ENCODE measurements at places on chromosomes 2 and 18. TPM values are rescaled to one million over a fixed set of nuclear protein-coding genes. Genes with fewer than 3 reads are reported as not detected.

- no peak overlapping the region for H3K27ac ChIP-seq
- no peak overlapping the region for H3K4me3 ChIP-seq
- no peaks in the 10 kb centered on the region for H3K36me3 ChIP-seq
- no peak for DNase-seq
- peaks cover 29% of the 10 kb centered on the region for H3K27me3 ChIP-seq
These were observed 68.3 kb upstream of the ZNF521 start for GRCh38 chr18:25420077-25420825.

Gene MAL
- total RNA-seq: not detected

DNA sequence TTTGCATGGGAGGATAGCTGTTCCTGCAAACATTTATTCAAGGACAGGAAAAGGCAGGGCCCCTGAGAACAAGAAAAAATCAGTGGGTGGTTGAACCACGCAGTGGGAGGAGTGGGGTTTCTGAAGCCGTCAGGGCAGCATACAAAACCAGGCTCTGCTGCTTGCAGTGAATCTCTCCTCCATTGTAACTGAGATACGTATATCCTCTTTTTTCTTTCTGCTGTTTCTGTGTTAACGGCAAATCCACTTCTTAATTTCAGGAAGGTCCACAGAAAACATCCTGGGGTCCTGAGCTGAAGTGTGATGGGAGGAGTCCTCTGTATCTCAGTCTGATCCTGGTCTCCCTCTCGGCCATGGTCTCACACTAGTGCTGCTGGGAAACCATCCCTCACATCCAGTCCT, 27.2 kb upstream of the KCNF1 start:
- no peak overlapping the region for H3K27ac ChIP-seq
- H3K27me3 ChIP-seq: no peaks in the 10 kb centered on the region
- no peak for DNase-seq
- H3K36me3 ChIP-seq: no peaks in the 10 kb centered on the region
- H3K4me1 ChIP-seq: peaks cover 27% of the 10 kb centered on the region
- H3K4me3 ChIP-seq: no peak overlapping the region

Gene TCF23
- total RNA-seq: not detected

GRCh38 chr2:27875089-27875881, 14.9 kb downstream of the RBKS start:
- no peaks in the 10 kb centered on the region for H3K4me1 ChIP-seq
- peaks cover 6% of the 10 kb centered on the region for H3K36me3 ChIP-seq
- H3K27me3 ChIP-seq: no peaks in the 10 kb centered on the region
- no peak overlapping the region for H3K27ac ChIP-seq
- no peak for DNase-seq
- H3K4me3 ChIP-seq: no peak overlapping the region

GRCh38 chr18:29153091-29153490, 976.2 kb upstream of the CDH2 start:
- H3K4me3 ChIP-seq: no peak overlapping the region
- H3K36me3 ChIP-seq: no peaks in the 10 kb centered on the region
- H3K27ac ChIP-seq: peak overlapping the region; percentile 47
- no peaks in the 10 kb centered on the region for H3K27me3 ChIP-seq
- DNase-seq: no peak

DNA sequence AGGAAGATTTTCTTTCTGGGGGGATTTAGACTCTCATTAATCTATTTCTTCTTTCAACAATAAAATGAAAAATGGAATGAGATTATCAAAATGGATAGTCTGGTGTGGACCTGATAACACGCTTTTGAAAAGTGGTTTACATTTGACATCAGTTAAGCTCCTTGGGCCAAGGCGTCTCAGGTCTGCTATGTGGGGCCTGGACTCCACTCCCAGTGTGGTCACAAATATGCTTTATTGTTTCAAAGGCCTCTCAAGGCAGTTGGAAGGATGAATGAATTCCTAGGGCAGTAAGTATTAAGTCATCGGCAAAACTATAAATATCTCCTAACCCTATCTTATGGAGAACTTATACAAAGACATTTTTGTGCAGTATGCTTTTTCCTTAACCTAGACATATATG, 74.5 kb downstream of the ETAA1 start:
- DNase-seq: no peak
- no peak overlapping the region for H3K27ac ChIP-seq
- no peaks in the 10 kb centered on the region for H3K27me3 ChIP-seq
- peaks cover 5% of the 10 kb centered on the region for H3K4me1 ChIP-seq

Gene TUBA4A
- total RNA-seq: 8.3 TPM

- no peaks in the 10 kb centered on the region for H3K36me3 ChIP-seq
- H3K4me1 ChIP-seq: no peaks in the 10 kb centered on the region
These were observed 402.2 kb downstream of the CLIP4 start for GRCh38 chr2:29517413-29517812.

DNA sequence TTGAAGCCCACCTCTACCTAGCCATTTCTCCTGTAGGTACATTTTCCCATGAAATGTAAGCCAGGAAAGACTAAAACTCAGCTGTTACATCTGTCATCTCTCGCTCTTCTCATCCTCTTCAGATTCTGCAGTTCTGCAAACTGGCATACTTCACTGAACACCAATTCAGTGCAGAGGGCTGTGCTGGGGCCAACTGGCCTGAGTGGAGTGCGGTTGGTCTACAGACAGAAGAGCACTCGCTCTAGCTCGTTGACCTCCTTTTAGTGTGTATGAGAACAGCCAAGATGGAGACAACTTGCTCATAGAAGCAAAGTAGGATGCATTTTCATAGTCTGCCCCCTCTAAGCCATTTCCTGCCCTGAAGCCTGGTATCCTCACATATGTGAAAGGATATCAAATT, 862.6 kb downstream of the BCL11A start:
- no peaks in the 10 kb centered on the region for H3K4me1 ChIP-seq
- no peak overlapping the region for H3K4me3 ChIP-seq
- H3K36me3 ChIP-seq: no peaks in the 10 kb centered on the region
- no peak overlapping the region for H3K27ac ChIP-seq
- no peaks in the 10 kb centered on the region for H3K27me3 ChIP-seq
- no peak for DNase-seq

DNA sequence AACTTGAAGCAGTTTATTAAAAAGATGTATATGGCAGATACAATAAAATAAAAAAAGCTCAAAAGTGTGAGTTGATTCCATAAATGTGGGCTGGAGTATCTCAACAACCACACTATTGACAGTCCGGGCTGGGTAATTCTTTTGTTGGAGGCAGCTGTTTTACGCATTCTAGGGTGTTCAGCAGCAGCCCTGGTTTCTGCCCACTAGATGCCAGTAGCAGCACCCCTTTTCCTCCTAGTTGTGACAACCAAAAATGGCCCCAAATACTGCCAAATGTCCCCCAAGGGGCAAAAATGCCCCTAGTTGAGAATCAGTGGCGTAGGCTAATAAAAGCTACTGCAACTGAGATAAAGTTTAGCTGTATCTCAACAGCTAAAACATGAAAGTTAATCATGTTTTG, 44.8 kb downstream of the CHMP3 start:
- no peaks in the 10 kb centered on the region for H3K4me1 ChIP-seq
- H3K27me3 ChIP-seq: no peaks in the 10 kb centered on the region
- H3K36me3 ChIP-seq: peaks cover 11% of the 10 kb centered on the region
- H3K27ac ChIP-seq: peak overlapping the region; percentile 50
- H3K4me3 ChIP-seq: no peak overlapping the region

- no peaks in the 10 kb centered on the region for H3K4me1 ChIP-seq
- H3K27me3 ChIP-seq: no peaks in the 10 kb centered on the region
- no peak overlapping the region for H3K4me3 ChIP-seq
- H3K36me3 ChIP-seq: peaks cover 29% of the 10 kb centered on the region
- no peak overlapping the region for H3K27ac ChIP-seq
- DNase-seq: no peak
These were observed 52.4 kb downstream of the RELCH start for GRCh38 chr18:62239475-62239874.

Gene FBLN7
- total RNA-seq: 9.3 TPM

- H3K27me3 ChIP-seq: no peaks in the 10 kb centered on the region
- H3K36me3 ChIP-seq: peaks cover 10% of the 10 kb centered on the region
- peaks cover 8% of the 10 kb centered on the region for H3K4me1 ChIP-seq
- H3K4me3 ChIP-seq: no peak overlapping the region
These were observed 45.1 kb downstream of the TET3 start for GRCh38 chr2:74029714-74030397.

- H3K4me1 ChIP-seq: no peaks in the 10 kb centered on the region
- no peak for DNase-seq
- H3K27me3 ChIP-seq: no peaks in the 10 kb centered on the region
- no peak overlapping the region for H3K4me3 ChIP-seq
- peaks cover 20% of the 10 kb centered on the region for H3K36me3 ChIP-seq
These were observed 79.0 kb downstream of the ACVR2A start for GRCh38 chr2:147923846-147924245.

DNA sequence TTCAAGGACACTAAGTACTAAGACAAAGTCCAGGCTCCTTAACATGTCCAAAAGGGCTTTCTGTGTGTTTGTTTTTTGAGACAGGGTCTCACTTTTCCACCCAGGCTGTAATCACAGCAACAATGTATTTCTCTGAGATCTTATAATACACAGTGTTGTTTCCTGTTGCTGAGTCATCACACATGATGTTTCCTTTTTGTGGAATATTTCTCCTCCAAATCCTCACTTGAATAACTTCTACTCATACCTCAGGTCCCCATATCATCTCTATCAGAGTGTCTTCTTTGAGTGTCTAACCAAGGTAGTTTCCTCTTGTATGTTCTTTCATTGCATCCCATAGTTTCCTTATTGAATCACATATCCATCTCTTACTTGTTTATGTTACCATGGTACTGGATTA, 632.0 kb upstream of the PIK3C3 start:
- no peak overlapping the region for H3K27ac ChIP-seq
- H3K27me3 ChIP-seq: no peaks in the 10 kb centered on the region
- H3K4me1 ChIP-seq: peaks cover 35% of the 10 kb centered on the region
- H3K36me3 ChIP-seq: peaks cover 9% of the 10 kb centered on the region

Gene BAZ2B
- 155 TPM for total RNA-seq

Gene CCDC102B
- 3.1 TPM for total RNA-seq

DNA sequence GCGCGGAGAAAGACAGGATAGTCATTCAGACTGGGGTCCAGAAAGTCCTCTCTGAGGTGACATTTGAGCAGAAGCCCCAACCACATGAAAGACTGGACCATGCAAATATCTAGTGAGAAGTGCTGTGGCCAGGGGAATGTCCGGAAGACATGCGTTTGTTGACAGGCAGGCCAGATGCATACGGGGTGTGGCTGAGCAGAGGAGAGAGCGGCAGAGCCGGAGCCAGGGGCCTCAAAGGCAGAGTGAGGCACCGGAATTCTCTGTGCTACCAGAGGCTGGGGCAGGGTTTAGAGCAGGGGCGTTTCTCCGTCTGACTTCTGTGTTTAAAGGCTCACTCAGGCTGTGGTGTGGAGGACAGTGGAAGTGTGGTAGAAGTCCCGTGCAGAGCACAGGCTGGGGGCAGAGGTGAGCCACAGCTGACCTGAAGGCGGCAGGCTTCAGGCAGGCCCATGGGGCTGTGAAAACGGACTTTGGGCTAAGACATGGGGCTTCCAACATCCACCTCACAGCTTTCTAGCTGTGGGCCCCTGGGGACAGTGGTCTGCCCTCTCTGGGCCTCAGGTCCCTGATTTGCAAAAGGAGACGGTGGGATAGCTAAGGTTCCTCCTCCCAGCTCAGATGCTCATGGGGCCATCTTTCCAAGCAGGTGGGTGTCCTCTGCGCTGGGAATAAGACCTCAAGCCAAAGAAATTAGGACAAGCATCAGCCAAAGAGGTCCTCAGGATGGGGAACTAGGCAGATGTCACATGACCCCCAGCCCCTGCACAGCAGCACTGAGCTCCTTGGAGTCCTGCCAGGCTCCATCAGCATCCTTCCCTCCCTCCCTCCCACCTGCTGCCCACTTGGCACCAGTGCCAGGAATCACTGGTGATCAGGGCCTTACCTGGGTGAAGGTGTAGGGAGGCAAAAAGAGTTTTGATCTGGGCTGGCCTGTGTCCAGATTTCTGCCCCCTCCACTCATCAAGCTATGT, 11.2 kb downstream of the RUFY4 start:
- H3K27ac ChIP-seq: no peak overlapping the region
- no peaks in the 10 kb centered on the region for H3K4me1 ChIP-seq
- no peak overlapping the region for H3K4me3 ChIP-seq
- no peaks in the 10 kb centered on the region for H3K36me3 ChIP-seq

Gene IL18R1
- total RNA-seq: 0.13 TPM

GRCh38 chr2:110669079-110669478, 8.8 kb downstream of the BUB1 start:
- no peaks in the 10 kb centered on the region for H3K27me3 ChIP-seq
- no peaks in the 10 kb centered on the region for H3K4me1 ChIP-seq
- peaks cover 5% of the 10 kb centered on the region for H3K36me3 ChIP-seq
- H3K27ac ChIP-seq: no peak overlapping the region

GRCh38 chr2:43269074-43269572, 42.7 kb upstream of the ZFP36L2 start:
- H3K27ac ChIP-seq: peak overlapping the region; percentile 73
- H3K27me3 ChIP-seq: no peaks in the 10 kb centered on the region
- peaks cover 8% of the 10 kb centered on the region for H3K4me1 ChIP-seq
- no peak overlapping the region for H3K4me3 ChIP-seq
- DNase-seq: no peak

- no peak overlapping the region for H3K27ac ChIP-seq
- H3K4me1 ChIP-seq: peaks cover 4% of the 10 kb centered on the region
- no peaks in the 10 kb centered on the region for H3K27me3 ChIP-seq
- H3K4me3 ChIP-seq: no peak overlapping the region
These were observed 4.6 kb downstream of the TIGD1 start for GRCh38 chr2:232545511-232546375.

Gene EFEMP1
- 43.9 TPM for total RNA-seq

Gene NAT8
- total RNA-seq: not detected

Gene MSH2
- total RNA-seq: 63.3 TPM

Gene ALPP
- not detected for total RNA-seq

Gene LYG2
- total RNA-seq: not detected

Data from progenitor cell of endocrine pancreas (in vitro differentiated cells).